ENCODE measurements at places on chromosomes 3 and 15. TPM values are rescaled to one million over a fixed set of nuclear protein-coding genes. Genes with fewer than 3 reads are reported as not detected.

DNA sequence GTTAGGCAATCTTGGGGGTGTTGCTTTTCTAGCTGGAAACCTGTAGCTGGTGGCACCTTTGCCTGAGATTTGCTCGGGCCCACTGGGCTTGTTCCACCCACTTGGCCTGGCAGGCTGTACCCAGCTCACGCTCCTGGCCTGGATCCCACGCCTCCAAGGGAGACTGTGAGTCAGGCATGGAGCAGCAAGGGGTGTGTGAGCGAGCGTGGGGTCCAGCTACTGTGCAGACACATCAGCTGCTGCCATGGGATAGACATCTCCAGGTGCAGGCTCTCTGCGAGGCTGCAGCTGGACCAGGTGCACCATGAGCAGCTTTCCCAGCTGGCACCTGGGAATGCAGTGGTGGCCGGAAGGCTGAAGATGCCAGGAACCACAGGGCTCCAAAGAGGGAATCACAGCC, 36.0 kb downstream of the NR1D2 start:
- no peak for DNase-seq

GRCh38 chr3:169299129-169299528, 364.4 kb downstream of the MECOM start:
- no peak for DNase-seq

DNA sequence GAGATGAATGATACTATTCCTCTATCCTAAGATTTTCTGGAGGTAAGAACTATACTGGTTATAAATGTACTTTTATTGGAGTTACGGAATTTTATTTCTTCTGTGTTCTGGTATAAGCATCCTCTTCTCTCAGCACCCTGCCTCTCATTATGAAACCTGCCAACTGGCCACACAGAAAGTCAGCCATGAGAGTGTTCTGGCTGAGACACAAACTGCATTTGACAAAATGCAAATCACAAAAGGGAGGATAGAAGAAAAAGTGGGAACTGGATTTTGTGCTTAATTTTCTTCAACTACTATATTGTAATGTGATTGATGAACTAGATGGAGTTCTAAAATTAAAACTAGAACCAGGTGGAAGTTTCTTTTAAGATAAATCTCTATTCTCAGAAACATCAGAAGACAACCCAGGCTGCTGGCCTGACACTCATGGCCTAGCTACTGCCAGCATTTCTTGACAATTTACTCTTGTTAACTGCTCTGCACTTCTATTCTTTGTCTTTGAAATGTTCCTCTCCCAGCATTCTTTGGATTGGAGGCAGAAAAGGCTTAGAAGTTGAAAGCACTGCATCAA, 143.1 kb downstream of the WDR76 start:
- DNase-seq, result no peak

DNA sequence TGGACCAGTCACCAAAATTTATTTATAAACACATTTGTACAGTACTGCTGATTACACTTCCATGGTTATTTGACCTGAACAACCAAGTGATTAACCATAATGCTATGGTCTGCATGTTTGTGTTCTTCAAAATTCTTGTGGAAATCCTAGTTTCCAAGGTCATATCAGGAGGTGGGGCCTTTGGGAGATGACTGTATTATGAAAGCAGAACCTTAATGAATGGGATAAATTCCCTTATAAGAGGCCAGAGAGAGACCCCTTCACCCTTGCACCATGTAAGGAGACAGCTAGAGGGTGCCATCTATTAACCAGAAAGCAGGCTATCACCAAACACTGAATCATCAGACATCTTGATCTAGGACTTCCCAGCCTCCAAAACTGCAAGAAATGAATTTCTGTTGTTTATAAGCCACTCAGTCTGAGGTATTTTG, 1.9 kb downstream of the SCAPER start:
- DNase-seq, result no peak

DNA sequence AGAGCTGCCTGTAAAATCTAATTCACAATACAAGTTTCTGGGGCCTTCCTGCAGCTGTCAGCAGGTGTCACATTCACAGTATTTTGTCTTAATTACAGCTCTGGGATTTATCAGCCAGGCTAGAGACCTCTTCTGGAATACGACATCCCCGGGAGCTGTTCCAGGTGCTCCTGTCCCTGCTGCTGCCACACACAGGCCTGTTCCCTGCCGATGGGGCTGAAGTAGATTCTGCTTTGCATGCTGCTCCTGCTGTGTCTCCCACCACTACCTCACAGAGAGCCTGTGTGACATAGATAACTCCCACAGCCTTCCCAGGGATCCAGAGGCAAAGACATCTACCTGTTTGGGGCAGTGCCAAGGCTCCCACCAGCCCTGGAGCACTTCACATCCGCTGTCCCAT, 20.4 kb downstream of the COLQ start:
- no peak for DNase-seq

DNA sequence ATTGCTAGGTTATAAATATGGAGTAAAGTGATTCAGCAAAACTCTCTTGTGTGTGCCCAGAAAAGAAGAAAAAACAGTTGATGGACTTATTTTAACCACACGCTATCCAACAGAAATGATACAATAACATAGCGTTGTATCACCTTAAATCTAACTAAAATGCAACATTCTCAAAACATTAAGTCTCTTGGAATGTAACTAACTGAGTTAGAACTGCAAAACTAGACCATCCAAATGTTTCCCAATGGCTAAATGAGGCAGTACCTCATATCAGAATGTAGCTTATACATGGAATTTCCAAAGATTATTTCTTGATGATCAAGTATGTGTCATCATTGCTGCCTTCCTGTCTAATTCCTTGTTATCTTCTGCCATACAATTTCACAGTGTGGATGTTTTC, 187.9 kb downstream of the CNTN3 start:
- DNase-seq, result no peak

DNA sequence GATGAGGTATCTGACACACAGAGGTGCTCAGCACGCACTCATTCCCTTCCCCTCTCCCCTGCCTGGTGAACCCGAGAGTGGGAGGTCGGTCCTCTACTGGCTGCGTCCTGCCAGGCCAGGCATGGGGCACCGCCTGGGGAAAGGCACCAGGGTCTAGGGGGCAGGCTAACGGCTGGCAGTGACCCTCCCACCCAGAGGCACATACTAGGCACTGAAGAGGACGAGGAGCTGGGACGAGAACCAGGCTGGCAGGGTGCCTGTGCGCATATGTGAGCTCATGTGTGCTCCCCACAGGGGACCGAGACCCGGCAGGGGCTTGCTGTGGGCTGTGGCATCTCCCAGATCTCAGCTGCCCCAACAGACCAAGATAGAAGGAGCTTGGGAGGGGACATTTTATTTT, 86.7 kb downstream of the IQSEC1 start:
- no peak for DNase-seq

GRCh38 chr3:127365163-127365798, 77.4 kb upstream of the PRR20G start:
- no peak for DNase-seq

The ETV5 gene
- polyA plus RNA-seq, result 22.5 TPM

The TM4SF18 gene
- 27.4 TPM for polyA plus RNA-seq

The GNAT1 gene
- polyA plus RNA-seq, result 0.03 TPM

The ZNF717 gene
- 16.5 TPM for polyA plus RNA-seq

The SNRK gene
- 53.1 TPM for polyA plus RNA-seq

The MITF gene
- 40.4 TPM for polyA plus RNA-seq

Measured in renal pelvis (tissue), 12 donors.